ENCODE measurements at places on chromosomes 5 and 9.

GRCh38 chr9:37512437-37512836 lies 26.7 kb downstream of the POLR1E start:
- no peak for DNase-seq

GRCh38 chr9:109880276-109881169 lies 100.5 kb downstream of the PALM2AKAP2 start:
- no peak for DNase-seq

DNA sequence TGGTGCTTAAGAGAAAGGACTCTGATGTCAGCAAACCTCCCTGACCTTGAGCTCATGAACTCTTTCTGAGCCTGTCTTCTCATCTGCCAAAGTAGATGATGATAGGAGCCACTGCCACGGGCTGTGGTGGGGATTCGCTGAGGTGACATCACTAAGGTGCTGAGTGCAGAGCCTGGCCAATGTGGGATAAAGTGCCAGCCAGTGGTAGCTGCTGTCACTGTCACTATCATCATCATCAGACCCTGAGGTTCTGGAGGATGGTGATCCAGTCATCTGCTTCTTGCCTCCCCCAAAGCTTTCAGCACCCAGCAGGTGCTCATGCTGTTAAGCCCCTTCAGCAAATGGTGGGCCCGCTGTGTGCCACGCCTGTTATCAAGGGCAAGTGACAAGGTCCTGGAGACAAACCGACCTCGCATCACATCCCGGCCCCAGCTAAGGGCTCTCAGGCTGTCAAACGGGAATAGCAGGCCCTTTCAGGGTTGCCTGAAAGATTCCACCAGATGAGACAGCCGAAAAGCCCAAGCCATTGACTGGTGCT lies 6.4 kb downstream of the FPGS start:
- DNase-seq = no peak

DNA sequence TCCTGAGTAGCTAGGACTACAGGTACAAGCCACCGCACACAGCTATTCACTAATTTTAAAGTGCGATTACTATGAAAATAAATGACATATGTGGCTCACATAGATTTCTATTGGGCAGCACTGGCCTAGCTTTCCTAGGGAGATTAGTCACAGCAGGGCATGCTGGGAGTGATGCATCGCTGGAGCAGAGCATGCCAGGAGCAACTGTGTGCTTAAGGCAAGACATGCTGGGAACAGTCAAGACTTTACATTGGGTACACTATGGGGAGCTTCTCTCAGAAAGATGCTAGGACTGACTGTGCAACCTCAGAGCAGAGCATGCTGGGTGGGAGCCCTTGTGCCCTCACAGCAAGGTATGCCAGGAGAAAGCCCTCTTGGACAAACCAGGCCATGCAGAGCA lies 9.3 kb downstream of the ST6GALNAC6 start:
- no peak for DNase-seq

DNA sequence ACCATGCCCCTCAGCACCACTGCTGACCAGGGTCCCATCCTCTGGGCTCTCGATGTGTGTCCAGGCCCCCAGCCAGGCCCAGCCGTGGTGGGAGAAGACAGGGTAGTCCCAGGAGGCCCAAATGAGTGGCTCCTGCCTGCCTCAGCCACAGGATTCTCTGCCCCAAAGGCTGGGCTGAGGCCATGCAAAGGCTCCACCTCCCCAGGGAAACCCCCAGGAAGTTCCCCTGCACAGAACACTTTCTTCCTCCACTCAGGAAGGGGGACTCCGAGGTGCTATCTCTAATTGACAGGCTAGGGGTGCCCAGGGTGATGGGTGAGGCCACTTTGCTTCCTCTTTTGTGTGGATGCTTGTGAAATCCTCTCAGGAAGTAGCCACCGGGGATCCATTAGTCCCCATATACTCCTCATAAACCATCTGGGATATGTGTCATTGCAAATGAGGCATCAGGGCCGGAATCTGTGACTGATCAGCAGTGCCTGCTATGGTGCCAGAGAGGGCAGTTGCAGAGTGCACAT lies 23.1 kb upstream of the TDRD7 start:
- no peak for DNase-seq

DNA sequence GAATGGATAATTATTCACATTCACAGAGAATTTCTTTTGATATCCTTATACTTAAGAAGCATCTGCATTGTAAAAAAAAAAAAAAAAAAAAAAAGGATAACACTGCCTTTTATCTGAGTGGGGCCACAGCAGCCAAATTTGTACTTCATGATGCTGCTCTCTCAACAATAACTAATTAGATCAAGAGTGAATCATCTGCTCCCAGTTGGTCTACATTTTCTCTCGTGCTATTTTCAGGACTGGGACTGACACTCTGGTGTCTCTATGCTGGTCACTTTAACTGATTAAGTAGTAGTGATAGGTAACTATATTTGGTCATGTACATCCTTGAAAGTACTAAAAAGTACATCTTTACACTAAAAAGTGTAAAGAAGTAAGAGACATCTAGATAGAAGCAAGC lies 90.1 kb downstream of the RFX3 start:
- DNase-seq = no peak
